ENCODE measurements at places on chromosomes 12 and 14. TPM values are rescaled to one million over a fixed set of nuclear protein-coding genes. Genes with fewer than 3 reads are reported as not detected.

Gene PTPRQ
- 0.07 TPM for total RNA-seq

DNA sequence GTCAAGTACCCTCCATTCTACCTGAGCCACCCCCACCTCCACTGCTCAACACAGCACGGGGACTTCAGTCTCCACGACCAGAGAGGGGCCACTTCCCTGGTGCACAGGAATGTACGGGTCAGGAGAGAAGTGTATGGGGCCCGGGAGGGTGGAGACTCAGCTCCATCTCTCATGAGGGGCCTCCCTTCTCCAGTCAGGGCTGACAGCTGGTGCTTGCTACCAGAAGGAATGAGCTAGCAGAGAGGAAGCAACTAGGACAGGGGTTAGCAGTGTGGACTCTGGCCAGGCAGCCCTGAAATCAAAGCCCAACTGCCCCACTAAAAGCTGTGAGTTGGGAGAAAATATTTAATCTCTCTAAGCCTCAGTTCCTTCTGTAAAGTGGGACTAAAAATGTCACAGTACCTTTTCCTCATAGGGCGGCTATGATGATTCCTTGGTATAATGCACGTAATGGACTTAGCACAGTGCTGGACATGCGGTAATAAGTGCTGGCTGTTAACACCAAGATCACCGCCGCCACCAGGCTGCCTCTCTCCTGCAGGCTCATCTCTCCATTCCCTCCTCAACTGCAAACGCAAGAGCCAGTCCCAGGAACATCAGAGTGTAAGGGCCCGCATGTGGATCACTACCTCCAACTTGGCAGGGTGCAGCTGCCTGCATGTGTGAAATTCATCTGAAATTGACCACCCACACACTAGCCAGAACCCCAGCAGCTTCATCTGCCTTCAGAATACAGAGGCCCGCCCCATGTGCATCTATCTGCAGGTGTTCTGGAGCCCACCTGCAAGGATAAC lies 14.6 kb downstream of the ACTN1 start:
- peaks cover 18% of the 10 kb centered on the region for H3K4me1 ChIP-seq
- no peak overlapping the region for H3K27ac ChIP-seq
- no peak overlapping the region for H3K4me3 ChIP-seq
- H3K27me3 ChIP-seq, result no peaks in the 10 kb centered on the region

- H3K36me3 ChIP-seq, result no peaks in the 10 kb centered on the region
- no peak overlapping the region for H3K27ac ChIP-seq
- no peak for DNase-seq
- H3K4me3 ChIP-seq, result no peak overlapping the region
- no peaks in the 10 kb centered on the region for H3K4me1 ChIP-seq
- H3K27me3 ChIP-seq, result peaks cover 9% of the 10 kb centered on the region
Measured at GRCh38 chr12:107967170-107967569, 161.9 kb upstream of the WSCD2 start.

GRCh38 chr12:121792607-121793439 lies 665 bp downstream of the RHOF start:
- no peak overlapping the region for H3K27ac ChIP-seq
- H3K4me3 ChIP-seq, result peak overlapping the region; percentile 56
- H3K36me3 ChIP-seq, result no peaks in the 10 kb centered on the region
- DNase-seq, result no peak

DNA sequence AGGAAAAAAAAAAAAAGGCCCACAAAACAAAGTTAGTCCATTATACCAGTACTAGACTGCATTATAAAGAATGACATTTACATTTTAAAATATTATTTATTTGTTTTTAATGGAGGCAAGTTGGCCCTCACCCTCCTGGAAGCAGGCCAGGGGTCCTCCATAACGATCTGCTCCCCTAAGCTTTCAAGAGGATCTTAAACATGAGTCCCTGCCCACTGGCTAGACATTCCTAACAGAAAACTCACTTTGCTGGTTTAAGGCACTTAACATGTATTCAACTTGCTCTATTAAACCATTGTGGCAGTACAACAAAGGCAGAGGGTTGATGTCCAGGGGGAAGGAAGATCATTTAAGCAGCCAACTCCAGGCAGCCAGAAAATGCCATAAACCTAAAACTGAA lies 111.4 kb downstream of the STXBP6 start:
- no peak overlapping the region for H3K27ac ChIP-seq
- H3K4me1 ChIP-seq, result peaks cover 12% of the 10 kb centered on the region
- no peak overlapping the region for H3K4me3 ChIP-seq
- DNase-seq, result peak; percentile 18

- DNase-seq, result peak; percentile 2
- no peaks in the 10 kb centered on the region for H3K27me3 ChIP-seq
- H3K4me1 ChIP-seq, result no peaks in the 10 kb centered on the region
- no peak overlapping the region for H3K27ac ChIP-seq
Measured at GRCh38 chr12:39227218-39227617, 215.7 kb downstream of the KIF21A start.

DNA sequence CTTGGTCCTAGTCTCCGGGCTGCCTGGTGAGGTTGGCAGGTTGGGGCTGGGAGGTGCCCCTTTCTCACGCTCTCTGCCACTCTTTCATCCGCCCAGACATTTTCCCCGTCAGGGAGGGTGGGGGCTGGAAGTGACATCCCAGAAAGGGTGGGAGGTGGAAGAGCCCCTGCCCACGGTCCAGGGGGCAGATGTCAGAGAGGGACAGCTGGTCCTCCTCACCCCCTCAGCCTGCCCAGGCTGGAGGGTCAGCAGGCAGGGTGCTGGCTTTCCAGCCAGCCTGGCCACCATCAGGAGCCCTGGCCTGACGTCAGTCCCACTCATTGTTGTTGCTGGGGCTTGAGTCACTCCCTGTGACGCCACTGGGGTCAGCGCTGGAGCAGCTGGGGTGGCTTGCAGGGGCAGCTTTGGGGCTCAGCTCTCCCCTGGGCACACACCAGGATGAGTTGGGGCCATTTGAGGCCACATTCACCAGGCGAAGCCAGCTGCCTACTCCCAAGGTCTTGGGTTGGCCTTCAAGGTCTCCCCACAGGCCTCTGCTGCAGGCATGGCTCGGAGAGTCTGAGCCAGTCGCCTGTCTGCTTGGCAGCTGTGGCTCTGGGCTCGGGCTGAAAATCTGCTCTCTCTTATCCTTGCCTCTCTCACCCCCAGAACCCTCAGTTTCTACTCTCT lies 5.7 kb upstream of the ATG101 start:
- no peaks in the 10 kb centered on the region for H3K36me3 ChIP-seq
- H3K27ac ChIP-seq, result no peak overlapping the region
- no peak for DNase-seq
- no peak overlapping the region for H3K4me3 ChIP-seq

Gene DEPDC4
- total RNA-seq, result 8.3 TPM

Gene DNAH10
- total RNA-seq, result 0.26 TPM

GRCh38 chr12:108833355-108833733 lies 24.0 kb downstream of the SSH1 start:
- peaks cover 2% of the 10 kb centered on the region for H3K4me1 ChIP-seq
- DNase-seq, result no peak
- H3K4me3 ChIP-seq, result no peak overlapping the region
- H3K27me3 ChIP-seq, result no peaks in the 10 kb centered on the region

Gene PYGL
- total RNA-seq, result 63.0 TPM

Gene OTOGL
- 0.13 TPM for total RNA-seq

DNA sequence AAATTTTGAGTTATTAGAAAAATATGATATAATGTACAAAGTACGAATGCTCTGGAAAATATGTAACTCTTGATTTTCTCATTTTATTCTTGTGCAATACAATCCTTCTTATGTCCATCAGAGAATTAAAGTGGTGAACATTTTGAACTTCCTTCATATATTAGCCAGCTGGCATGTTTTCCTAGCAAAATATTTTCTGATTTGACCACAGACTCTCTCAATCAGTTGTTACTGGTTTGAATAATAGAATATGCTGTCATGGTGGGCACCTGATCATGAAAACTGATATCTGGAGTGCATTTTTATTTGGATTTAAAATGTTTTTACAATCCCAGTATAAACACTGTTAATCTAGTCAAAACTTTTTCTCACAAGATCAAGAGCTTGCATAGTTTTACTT lies 24.2 kb downstream of the PARPBP start:
- H3K27ac ChIP-seq, result no peak overlapping the region
- H3K36me3 ChIP-seq, result peaks cover 7% of the 10 kb centered on the region
- H3K4me1 ChIP-seq, result no peaks in the 10 kb centered on the region
- H3K27me3 ChIP-seq, result no peaks in the 10 kb centered on the region

GRCh38 chr14:94451826-94452225 lies 774 bp downstream of the SERPINA11 start:
- no peaks in the 10 kb centered on the region for H3K27me3 ChIP-seq
- no peak for DNase-seq
- H3K4me1 ChIP-seq, result peaks cover 23% of the 10 kb centered on the region
- no peak overlapping the region for H3K27ac ChIP-seq

DNA sequence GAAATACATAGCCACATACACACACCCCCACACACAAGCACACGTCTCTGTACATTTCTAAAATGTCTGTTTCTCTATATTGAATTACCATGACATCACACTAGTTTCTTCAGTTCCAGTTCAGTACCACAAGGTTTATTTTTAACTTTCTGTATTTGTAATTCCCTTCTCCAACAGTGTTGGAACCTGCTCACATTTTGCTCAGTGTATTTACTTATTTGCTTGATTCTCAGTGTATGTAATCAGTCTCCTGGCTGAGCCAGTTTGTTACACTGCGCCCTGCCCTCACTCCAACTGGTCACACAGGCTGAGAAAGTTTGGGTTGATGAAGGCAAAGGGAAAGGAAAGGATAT lies 67.1 kb downstream of the MON2 start:
- no peaks in the 10 kb centered on the region for H3K4me1 ChIP-seq
- no peaks in the 10 kb centered on the region for H3K27me3 ChIP-seq
- no peak for DNase-seq
- peaks cover 18% of the 10 kb centered on the region for H3K36me3 ChIP-seq

GRCh38 chr12:17793854-17794253 lies 296.1 kb downstream of the RERGL start:
- H3K27me3 ChIP-seq, result no peaks in the 10 kb centered on the region
- H3K4me3 ChIP-seq, result no peak overlapping the region
- H3K27ac ChIP-seq, result no peak overlapping the region
- no peaks in the 10 kb centered on the region for H3K4me1 ChIP-seq
- no peaks in the 10 kb centered on the region for H3K36me3 ChIP-seq
- DNase-seq, result no peak

Gene MANSC4
- total RNA-seq, result 0.12 TPM

- peaks cover 10% of the 10 kb centered on the region for H3K36me3 ChIP-seq
- no peak overlapping the region for H3K4me3 ChIP-seq
- no peaks in the 10 kb centered on the region for H3K4me1 ChIP-seq
- DNase-seq, result no peak
- H3K27ac ChIP-seq, result no peak overlapping the region
Measured at GRCh38 chr12:873954-874353, 75.5 kb downstream of the RAD52 start.

Gene DBX2
- total RNA-seq, result 0.06 TPM

GRCh38 chr14:105894125-105894977 lies 368.0 kb downstream of the TMEM121 start:
- no peaks in the 10 kb centered on the region for H3K27me3 ChIP-seq
- no peaks in the 10 kb centered on the region for H3K4me1 ChIP-seq
- no peak for DNase-seq
- no peak overlapping the region for H3K4me3 ChIP-seq
- no peak overlapping the region for H3K27ac ChIP-seq

Data from neural progenitor cell (in vitro differentiated cells).